ENCODE measurements at places on chromosomes 3 and 15.

DNA sequence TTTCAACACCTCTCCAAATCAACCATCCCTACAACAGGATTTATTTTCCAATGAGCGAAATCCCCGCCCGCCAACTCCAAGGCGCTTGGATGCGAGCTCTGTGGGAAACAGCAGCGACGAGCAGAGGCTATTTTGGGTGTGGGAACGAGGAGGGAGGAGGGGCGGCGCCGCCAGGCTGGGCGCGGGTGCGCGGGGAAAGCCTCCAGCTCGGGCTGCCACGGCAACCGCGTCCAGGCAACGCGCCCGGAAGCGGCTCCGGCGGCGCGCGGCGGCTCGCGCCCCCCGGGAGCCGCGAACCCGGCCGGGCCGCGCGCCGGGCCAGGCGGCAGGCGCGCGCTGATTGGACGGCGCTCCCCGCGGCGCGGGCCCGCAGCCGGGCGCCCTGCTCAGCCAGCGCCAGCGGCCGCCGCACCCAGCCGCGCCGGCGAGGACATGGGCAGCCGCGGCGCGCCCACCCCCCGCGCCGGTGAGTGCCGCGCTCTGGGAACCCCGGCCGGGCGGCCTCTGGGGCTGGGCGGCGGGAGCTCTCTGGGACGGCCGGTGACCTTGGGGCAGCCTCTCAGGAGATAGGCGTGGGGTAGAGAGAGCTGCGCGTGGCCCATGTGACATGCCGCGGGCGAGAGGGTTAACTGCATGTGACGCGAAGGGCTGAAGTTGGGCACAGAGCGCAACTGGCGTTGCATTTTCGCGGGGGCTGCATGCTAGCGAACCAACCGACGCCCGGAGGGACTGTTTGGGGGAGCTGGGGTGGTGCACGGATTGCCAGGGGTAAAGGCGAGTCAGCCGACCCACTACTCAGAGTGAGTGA is at the start of gene FAM81A:
TSS of gene FAM81A (plus strand) at position 370 of the 808 bp plus-strand sequence. CDS start 20,441 bp downstream, outside the sequence.
- H3K4me1 ChIP-seq: peaks cover 24% of the 10 kb centered on the region
- peak within 1 kb of the TSS; percentile 51 for H3K27ac ChIP-seq
- H3K4me3 ChIP-seq: peak within 1 kb of the TSS; percentile 83
- peak; percentile 90 for ATAC-seq

DNA sequence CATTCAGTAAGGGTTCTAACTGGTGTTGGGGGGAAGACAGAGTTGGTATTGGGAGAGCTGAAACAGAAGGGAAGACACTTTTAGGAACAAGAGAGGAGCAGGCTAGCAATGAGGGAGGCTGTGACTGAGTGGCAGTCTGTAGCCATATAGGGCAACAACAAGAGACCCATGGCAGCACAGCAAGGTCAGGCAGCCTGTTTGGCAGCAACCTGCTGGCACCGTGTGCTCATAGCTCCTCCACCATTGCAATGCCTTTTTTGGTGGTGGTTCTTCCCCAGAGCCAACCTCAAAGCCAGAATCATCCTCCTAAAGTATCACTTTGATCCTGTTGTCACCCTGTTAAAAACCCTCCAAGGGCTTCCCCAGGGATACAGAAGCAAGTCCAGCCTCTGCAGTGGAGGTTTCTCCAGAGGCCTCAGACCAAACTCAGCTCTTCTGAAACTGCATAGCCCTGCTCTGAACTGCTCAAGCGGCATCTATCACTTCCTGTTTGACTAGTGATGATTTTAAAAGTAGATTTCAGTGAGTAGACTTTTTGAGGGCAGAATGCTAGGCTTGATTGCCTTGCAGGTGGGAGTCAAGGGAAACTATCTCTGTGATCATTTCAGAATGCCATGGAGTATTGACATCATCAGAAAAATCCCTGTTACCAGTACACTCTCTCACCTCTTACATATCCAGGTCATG is 176.9 kb downstream of the STAC start:
- H3K27ac ChIP-seq: no peak overlapping the region
- no peaks in the 10 kb centered on the region for H3K36me3 ChIP-seq
- H3K4me1 ChIP-seq: peaks cover 20% of the 10 kb centered on the region

DNA sequence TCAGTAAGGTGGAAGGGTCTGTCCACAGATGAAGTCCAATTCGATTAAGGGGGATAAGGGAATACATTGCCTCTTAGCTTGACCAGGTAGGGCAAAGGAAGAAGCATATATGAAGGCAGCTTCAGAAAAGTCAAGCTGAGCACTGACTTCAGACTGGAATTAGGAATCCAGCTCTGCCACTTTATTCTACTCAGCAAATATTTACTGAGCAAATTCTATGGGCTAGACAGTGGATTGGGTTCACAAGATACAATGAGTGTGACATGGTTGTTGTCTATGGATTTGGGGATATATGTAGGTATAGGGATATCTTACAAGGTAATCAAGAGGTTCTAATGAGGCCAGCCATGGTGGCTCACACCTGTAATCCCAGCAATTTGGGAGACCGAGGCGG is 526 bp downstream of the ADIPOQ start:
- no peaks in the 10 kb centered on the region for H3K4me1 ChIP-seq
- peaks cover 18% of the 10 kb centered on the region for H3K27me3 ChIP-seq
- H3K27ac ChIP-seq: no peak overlapping the region
- no peak for ATAC-seq
- no peaks in the 10 kb centered on the region for H3K36me3 ChIP-seq
- H3K4me3 ChIP-seq: no peak overlapping the region

GRCh38 chr3:180199417-180199995 is 162.8 kb upstream of the PEX5L start:
- H3K36me3 ChIP-seq: no peaks in the 10 kb centered on the region
- no peaks in the 10 kb centered on the region for H3K27me3 ChIP-seq
- no peaks in the 10 kb centered on the region for H3K4me1 ChIP-seq
- ATAC-seq: no peak
- H3K27ac ChIP-seq: no peak overlapping the region

- H3K4me3 ChIP-seq: no peak overlapping the region
- H3K36me3 ChIP-seq: no peaks in the 10 kb centered on the region
- ATAC-seq: no peak
- no peak overlapping the region for H3K27ac ChIP-seq
Observed at GRCh38 chr3:12724794-12725193, 34.3 kb downstream of the TMEM40 start.

GRCh38 chr3:46163556-46164041 is 44.5 kb downstream of the CCR1 start:
- no peak overlapping the region for H3K27ac ChIP-seq
- peaks cover 5% of the 10 kb centered on the region for H3K36me3 ChIP-seq
- peaks cover 10% of the 10 kb centered on the region for H3K4me1 ChIP-seq
- no peak overlapping the region for H3K4me3 ChIP-seq

- H3K36me3 ChIP-seq: no peaks in the 10 kb centered on the region
- H3K27me3 ChIP-seq: no peaks in the 10 kb centered on the region
- no peak overlapping the region for H3K27ac ChIP-seq
- ATAC-seq: no peak
Observed at GRCh38 chr3:116301422-116301821, 143.9 kb downstream of the LSAMP start.

GRCh38 chr15:45136378-45136764 is 6.6 kb downstream of the DUOX1 start:
- H3K4me3 ChIP-seq: peak overlapping the region; percentile 56
- peaks cover 52% of the 10 kb centered on the region for H3K27me3 ChIP-seq
- H3K27ac ChIP-seq: no peak overlapping the region
- no peaks in the 10 kb centered on the region for H3K36me3 ChIP-seq
- peaks cover 18% of the 10 kb centered on the region for H3K4me1 ChIP-seq

DNA sequence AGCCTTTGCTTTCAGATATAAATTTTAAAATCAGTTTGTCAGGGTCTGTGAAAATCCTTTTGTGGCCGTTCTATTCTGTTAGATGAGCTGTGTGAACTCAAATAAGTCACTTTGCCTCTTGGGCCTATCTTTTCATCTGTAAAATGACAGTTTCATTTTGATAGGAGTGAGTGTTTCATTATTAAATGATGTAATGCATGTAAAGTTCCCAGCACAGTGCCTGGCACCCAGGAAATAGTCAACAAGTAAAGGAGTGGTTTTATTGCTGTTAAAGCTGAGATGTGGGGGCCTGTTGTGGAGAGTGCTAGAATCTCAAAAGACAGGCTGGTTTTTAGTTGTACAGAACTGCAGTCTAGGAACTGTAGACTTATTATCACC is 394.5 kb upstream of the CFAP20DC start:
- no peak for ATAC-seq
- H3K4me3 ChIP-seq: no peak overlapping the region
- no peaks in the 10 kb centered on the region for H3K27me3 ChIP-seq
- no peaks in the 10 kb centered on the region for H3K4me1 ChIP-seq
